ENCODE measurements at places on chromosomes 1 and 21.
A peak's percentile ranks its signal among the peaks of the same experiment; 100 is the strongest.

GRCh38 chr1:65694933-65695332 is 97.8 kb upstream of the PDE4B start:
- DNase-seq = no peak

- no peak for DNase-seq
These were observed 185.8 kb downstream of the HS2ST1 start for GRCh38 chr1:87100271-87100670.

- DNase-seq = no peak
These were observed 201.4 kb upstream of the SGIP1 start for GRCh38 chr1:66332548-66332901.

- no peak for DNase-seq
These were observed 547 bp downstream of the PDPN start for GRCh38 chr1:13583966-13584791.

- DNase-seq = no peak
These were observed 28.8 kb upstream of the PTGFRN start for GRCh38 chr1:116880917-116881316.

- DNase-seq = no peak
These were observed 12.0 kb downstream of the SLAMF8 start for GRCh38 chr1:159838715-159839114.

DNA sequence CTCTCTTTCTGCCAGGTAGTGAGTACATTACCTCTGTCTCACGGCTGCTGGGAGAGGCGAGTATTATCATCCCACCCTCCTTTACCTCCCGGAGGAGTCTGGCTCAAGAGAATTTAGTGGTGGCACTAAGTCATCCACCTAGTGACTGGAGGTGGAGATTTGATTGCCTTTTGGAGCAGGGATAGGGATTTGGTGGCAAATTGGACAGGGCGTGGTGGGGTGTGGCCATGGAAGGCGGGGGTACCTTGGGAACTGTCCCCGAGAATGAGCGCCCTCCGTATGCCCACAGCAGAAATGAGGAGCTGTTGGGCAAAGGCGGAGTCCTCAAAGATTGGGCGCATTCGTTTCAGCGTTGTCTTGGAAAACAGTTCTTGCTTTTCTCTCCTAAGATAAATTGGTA is 32.1 kb upstream of the HMGN1 start:
- no peak for DNase-seq

- DNase-seq = no peak
These were observed 38.1 kb upstream of the GREM2 start for GRCh38 chr1:240649733-240650721.

DNA sequence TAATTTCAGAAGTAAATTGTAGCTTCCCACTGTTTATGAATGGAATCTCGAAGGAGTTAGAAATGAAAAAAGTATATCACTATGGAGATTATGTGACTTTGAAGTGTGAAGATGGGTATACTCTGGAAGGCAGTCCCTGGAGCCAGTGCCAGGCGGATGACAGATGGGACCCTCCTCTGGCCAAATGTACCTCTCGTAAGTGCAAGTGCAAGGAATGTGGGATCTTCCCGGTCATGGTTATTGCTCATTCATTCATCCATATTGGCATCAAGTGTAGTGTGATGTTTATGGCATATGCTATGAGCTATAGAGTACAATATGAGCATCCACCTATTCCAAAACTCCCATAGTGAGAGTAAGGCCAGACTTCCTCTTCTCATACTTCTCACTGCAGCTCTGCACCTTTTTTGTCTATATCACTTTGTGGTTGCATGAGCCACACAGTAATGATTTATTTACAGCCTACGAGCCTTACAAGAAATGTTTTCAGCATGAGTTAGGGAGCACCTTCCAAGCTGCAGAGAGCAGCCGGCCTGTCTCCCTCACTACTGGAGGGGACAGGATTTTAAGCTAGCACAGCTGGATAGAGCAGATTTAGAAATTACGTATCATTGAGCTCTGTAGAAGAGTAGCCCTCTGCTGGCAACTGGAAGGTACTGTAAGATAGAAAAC is 24.9 kb upstream of the CR1L start:
- DNase-seq = no peak

DNA sequence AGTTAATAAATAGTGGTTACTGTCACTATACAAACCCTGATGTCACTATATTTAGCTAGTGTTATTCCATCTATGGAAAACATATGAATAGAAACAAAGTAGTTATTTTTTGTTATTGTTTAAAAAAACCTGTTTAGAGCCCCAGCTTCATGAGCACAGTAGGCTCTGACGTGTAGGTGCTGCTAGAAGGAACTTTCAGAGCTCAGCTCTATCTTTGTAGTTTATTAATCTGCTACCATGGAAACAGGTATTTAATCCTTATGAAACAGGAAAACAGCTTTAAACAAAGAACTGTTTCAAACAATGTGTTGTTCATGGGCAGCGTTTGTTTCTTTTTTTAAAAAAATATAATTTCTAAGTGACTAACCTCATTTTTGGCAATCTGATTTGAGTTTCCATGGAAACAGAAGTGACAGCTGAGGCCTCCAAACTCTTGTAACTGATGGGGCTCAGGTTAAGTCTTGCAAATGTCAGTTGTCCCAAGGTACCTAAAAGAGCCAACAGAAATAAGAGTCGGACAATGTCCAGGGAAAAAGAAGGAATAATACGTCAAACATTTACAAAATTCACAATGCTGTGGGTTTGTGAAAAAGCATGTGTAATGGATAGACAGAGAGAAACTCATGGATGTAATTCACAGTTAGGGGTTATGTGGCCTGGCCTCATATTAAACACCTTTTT is 162.0 kb upstream of the C21orf91 start:
- no peak for DNase-seq

DNA sequence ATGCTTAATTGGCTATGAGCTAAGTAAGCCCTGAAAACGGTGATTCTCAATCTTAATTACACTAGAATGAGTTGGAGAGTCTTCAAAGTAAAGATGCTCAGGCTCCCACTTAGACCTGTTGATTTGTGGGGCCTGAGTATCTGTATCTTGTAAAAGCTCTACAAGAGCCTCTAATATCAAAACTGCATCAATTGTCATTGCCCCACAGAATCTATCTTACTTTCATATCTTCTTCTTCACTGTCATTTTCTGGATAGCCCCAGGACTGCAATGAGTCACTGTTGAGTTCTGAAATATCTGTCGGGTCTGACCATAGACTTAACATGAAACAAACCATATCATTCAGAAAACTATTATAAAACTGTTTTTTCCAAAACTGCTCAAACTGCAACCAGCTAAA is 102.8 kb upstream of the SERTAD4 start:
- no peak for DNase-seq

- no peak for DNase-seq
These were observed 224.9 kb downstream of the CENPF start for GRCh38 chr1:214827883-214828282.

GRCh38 chr1:30883389-30884172 is 25.0 kb downstream of the SDC3 start:
- DNase-seq = no peak

- DNase-seq = no peak
These were observed 26.9 kb downstream of the IGSF21 start for GRCh38 chr1:18134324-18135046.

DNA sequence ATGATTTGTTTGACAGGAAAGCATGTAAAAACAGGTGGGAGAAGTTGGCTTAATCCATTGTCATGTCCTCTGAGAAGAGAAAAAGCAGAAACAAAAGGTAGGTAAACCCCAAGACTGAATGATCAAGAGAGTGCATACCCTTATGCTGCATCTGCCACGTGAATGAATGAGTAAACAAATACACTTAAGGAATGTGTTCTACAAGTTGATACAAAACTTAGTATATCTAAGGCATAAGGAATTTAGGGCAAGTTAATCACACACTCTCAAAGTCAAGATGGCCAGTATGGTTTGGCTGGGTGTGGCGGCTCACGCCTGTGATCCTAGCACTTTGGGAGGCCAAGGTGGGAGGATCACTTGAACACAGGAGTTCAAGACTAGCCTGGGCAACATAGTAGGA is 34.2 kb downstream of the HMCN1 start:
- DNase-seq = no peak

DNA sequence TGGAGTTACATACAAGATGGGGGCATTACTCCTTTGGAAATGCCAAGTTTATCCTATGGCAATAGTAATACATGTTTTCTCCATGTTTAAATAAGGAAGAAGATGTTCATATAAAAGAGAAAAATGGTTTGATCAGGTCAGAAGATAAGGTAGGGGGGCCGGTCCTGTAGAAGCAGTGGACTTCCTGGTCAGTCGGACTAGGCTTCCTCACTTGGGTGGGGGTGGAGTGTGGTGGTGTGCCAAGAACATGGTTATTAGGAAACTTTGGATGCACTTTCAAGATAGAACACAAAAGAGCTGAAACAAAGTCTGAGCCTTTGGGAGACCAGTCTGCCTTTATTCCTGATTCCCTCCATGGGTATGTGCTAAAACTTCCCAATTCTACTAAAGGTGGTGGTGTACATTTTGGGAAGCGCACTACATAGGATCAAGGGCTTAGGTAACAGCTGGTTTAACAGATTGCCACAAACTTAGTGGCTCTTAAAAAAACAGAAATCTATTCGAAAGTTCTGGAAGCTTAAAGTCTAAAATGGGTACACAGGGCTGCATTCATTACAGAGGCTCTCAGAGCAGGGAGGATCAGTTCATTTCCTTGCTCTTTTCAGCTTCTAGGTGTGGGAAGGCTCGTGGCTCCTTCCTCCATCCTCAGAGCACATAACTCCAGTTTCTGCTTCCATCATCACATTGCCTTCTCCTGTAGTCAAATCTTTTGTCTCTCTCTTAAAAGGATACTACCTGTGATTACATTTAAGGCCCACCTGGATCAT is 64.6 kb downstream of the KDM1A start:
- no peak for DNase-seq

- DNase-seq = no peak
These were observed 16.1 kb downstream of the CD101 start for GRCh38 chr1:117017648-117018047.

GRCh38 chr1:173876732-173877131 is 8.6 kb downstream of the ZBTB37 start:
- DNase-seq = no peak

DNA sequence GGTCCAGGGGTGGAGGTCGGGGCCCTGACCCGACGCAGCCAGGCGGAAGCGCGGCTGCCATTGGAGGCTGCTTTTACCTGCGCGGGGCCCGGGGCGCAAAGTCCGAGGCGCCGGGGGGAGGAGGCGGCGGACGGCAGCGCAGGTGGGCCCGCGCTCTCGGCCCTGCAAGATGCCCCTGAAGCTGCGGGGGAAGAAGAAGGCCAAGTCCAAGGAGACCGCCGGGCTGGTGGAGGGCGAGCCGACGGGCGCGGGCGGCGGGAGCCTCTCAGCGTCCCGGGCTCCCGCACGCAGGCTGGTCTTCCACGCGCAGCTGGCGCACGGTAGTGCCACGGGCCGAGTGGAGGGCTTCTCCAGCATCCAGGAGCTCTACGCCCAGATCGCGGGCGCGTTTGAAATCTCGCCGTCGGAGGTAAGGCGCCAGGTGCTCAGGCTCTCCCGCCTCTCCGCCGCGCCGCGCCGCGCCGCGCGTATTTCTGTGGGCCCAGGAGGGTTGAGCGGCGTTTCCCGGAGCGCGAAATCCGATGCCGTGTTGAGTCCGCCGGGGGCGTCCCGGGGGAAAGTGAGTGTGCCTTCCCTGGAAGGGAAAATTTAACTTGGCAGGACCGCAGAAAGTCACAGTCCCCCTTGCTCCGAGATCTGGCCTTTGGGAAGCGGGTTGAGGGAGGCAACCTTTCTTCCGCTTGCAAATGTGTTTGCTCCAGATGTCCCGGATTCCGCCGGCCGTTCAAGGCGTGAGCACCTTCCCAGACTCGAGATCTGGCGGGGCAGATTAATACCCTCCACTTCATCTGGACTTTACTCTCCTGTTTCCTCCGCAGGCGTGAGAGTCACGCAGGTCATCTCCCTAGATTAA is at the start of gene GIPC2:
TSS of gene GIPC2 (plus strand) at position 41 of the 853 bp plus-strand sequence. CDS start at position 170, 129 bp downstream.
- DNase-seq = no peak

GRCh38 chr1:206687251-206687914 is 2.7 kb downstream of the MAPKAPK2 start:
- no peak for DNase-seq

GRCh38 chr1:8625491-8625890 is 191.9 kb downstream of the RERE start:
- no peak for DNase-seq

- DNase-seq = peak; percentile 46
These were observed 38.3 kb downstream of the LRRN2 start for GRCh38 chr1:204647114-204647804.

- DNase-seq = no peak
These were observed 37.2 kb downstream of the NUP210L start for GRCh38 chr1:154117642-154118041.

GRCh38 chr1:211928993-211929637 is 98.6 kb upstream of the LPGAT1 start:
- DNase-seq = no peak

DNA sequence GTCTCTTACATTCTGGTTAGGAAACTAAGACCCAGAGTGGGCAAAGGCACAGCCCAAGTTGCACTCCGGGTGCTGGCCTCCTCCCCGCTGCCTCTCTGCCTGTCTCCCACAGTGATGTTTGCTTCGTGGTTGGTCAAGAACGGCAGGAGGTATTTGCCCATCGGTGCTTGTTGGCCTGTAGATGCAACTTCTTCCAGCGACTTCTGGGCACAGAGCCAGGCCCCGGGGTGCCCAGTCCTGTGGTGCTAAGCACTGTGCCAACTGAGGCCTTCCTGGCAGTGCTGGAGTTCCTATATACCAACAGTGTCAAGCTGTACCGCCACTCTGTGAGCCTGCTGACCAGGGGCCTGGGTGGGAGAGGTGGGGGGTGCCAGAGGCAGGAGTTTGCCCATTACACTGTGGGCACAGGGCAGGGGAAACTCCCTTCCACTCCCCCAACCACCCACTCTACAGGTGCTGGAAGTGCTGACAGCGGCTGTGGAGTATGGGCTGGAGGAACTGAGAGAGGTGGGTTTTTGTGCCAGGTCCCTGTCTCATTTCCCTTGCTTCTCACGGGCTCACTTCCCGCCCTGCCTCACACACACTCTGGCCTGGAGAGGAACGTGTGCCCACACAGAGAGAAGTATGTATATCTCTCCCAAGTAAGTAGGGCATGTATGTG is 1.9 kb downstream of the BTBD19 start:
- DNase-seq = no peak

- DNase-seq = no peak
These were observed 128.9 kb upstream of the ADAR start for GRCh38 chr1:154736841-154737240.

GRCh38 chr1:3789421-3790300 is 6.6 kb downstream of the LRRC47 start:
- DNase-seq = no peak
